ENCODE measurements at places on chromosomes 3 and 15.

DNA sequence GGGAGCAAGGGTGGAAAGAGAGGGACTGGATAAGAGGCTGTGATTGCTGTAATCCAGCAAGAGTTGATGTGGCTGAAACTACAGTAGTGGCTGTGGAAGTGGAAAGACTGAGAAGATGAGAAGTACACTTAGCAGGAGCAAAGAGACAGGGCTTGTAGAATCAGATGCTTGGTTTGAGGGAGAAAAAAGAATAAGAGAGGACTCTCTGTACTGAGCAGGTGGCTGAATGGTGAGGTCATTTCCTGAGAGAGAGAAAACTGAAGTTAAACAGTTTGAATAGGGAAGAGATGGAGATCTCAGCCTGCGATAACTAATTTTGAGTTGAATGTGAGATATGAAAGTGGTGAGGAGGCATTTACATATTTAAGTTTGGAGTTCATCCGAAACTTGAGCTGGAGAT lies 95.8 kb upstream of the SLC25A36 start:
- no peak for DNase-seq

DNA sequence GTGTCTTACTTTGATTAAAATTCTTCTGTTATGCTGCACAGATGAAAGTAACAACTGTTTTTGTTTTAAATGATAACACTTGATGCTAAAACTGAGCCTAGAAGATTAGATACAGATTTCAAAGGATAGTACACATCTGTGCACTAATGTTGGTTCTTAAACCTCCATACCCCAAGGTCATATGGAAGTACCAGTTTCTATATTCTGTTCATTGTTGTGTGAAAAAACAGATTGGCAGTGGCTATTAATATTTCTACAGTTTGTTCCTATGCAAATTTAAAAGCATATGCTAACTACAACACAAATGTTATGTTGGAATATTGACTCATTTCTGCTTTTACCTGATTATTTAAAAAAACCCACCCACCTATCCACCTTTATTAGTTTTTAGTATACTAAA lies 32.0 kb upstream of the GBE1 start:
- no peak for DNase-seq

- no peak for DNase-seq
Measured at GRCh38 chr3:151639418-151639740, 94.3 kb upstream of the AADACL2 start.

- DNase-seq = no peak
Measured at GRCh38 chr15:70539409-70539808, 223.9 kb downstream of the UACA start.

DNA sequence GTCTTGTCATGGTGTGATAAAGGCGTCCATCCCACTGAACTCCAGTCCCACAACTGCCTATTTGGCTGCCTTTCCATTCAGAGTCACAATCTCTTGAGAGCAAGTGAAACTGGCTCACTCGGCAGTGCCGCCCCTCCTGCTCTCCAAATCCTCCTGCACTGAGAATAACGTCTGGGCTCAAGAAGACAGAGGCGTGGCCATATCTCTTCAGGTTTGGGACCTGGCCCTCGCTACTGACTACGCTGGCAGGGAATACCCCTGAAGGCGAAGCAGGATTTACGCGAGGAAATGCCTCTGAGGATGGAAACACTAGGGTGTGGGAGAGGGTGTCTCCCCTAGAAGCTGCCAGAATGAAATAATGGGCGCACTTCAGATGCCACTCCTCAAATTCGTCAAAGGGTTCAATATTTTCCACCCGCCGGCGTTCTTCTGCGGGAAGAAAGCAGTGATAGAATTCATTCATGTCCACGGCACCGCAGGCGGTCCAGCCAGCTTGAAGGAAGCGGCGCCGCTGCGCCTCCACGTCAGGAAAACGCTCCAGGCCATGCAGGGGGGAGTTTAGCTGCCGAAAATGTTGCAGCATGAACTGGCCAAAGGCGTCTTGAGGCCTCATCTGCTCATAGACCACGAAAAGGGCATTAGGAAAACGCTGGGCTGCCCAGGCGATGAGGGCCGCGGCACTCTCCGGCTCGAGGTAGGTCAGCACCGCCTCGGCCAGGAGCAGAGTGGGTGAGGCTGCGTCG lies 985 bp downstream of the LCMT2 start:
- DNase-seq = peak; percentile 31

DNA sequence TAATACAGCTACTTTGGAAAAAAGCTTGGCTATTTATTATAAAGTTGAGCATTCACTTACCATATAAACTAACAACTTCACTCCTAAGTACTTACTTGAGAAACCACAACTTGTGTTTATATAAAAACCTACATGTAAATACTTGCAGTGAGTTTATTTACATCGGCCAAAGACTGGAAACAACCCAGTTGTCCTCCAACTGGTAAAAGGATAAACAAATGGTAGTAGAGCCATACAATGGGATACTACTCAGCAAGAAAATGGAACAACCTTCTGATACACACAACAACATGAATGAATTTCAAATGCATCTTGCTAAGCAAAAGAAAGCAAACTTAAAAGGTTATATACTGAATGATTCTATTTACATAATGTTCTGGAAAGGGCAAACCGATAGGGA lies 63.7 kb downstream of the SLC7A14 start:
- DNase-seq = no peak

DNA sequence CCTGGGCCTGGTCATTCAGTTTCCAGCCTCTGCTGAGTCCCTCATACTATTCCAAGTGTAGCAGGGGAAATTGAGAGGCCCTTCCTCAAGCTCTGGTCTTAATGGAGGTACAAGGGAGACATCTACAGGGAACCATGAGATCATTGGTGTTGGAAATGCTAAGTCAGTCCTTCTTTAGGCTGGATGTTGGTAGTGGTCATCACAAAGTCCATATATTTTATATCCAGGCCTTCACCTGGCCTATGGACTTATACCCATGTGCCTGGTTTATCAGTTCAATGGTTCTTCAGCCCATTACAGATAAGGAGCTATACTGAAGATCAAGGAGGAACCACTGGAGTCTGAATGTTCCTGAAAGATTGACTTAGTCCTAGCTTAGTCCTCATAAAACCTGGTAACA lies 135.0 kb downstream of the STAG1 start:
- DNase-seq = peak; percentile 22

GRCh38 chr15:64507293-64507802 lies 47.0 kb downstream of the ZNF609 start:
- peak; percentile 94 for DNase-seq

GRCh38 chr3:87627316-87627715 lies 350.9 kb upstream of the POU1F1 start:
- no peak for DNase-seq

- no peak for DNase-seq
Measured at GRCh38 chr3:186339180-186339918, 22.7 kb downstream of the DGKG start.

GRCh38 chr3:81170298-81170697 lies 591.1 kb downstream of the GBE1 start:
- no peak for DNase-seq

GRCh38 chr15:42279234-42279723 lies 6.0 kb upstream of the TMEM87A start:
- no peak for DNase-seq

DNA sequence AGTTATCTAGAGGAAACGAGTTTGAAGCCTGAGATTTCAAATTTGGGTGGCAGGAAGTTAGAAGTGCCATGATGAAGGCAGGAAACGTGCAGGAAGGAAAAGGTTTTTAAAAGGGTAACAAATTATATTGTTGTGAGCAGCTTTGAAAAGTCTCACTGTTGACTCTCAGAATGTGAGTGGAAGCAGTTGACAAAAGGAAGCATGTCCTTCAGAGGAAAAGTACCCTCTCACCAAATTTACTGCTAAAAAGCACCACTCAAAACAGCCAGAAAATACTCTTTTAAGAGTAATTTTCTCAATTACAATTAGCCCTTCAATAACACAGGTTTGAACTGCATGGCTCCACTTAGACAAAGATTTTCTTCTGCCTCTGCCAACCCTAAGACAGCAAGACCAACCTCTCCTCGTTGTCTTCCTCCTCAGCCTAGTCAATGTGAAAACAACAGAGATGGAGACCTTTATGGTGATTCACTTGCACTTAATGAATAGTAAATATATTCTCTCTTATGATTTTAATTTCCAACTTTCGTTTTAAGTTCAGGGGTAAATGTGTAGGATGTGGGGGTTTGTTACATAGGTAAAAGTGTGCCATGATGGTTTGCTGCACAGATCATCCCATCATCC lies 117.1 kb upstream of the LIPC start:
- DNase-seq = no peak

GRCh38 chr3:48966876-48967361 lies 23.1 kb upstream of the P4HTM start:
- no peak for DNase-seq

DNA sequence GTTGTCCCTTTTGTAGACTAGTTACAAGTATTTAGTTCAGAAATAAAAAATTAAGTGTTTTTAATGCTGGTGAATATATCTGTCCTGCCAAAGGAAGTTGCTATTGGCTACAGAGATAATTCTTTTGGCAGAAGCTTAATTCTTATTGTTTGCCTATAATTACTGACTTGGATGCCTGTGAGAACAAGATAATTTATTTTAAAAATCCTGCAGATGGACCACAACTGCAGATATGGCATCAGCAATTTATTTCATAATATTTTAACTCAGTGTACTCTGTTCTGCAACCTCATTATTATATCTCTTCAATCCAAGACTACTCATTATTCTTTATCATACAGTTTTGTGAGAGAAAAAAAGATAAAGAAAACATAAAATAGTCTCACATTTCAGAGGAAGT lies 789.8 kb downstream of the NAALADL2 start:
- DNase-seq = no peak
